ENCODE measurements at places on chromosomes 2 and 18. TPM values are rescaled to one million over a fixed set of nuclear protein-coding genes. Genes with fewer than 3 reads are reported as not detected.

Gene IL1R1
- polyA plus RNA-seq = 10.0 TPM

Gene ALPG
- polyA plus RNA-seq = not detected

Gene ASIC4
- 1.1 TPM for polyA plus RNA-seq

Gene ACVR1
- 27.4 TPM for polyA plus RNA-seq

Gene CYBRD1
- not detected for polyA plus RNA-seq

Gene LIPG
- 4.8 TPM for polyA plus RNA-seq

Gene SNED1
- 6.0 TPM for polyA plus RNA-seq

Gene FABP1
- 0.77 TPM for polyA plus RNA-seq

Gene ITGB6
- 33.9 TPM for polyA plus RNA-seq

Gene ARHGAP25
- 3.2 TPM for polyA plus RNA-seq

Gene IL36RN
- polyA plus RNA-seq = not detected

Gene C2orf76
- 14.3 TPM for polyA plus RNA-seq

Gene PSD4
- 2.7 TPM for polyA plus RNA-seq

Gene MOGAT1
- polyA plus RNA-seq = not detected

Gene PLCD4
- 28.9 TPM for polyA plus RNA-seq

Gene MREG
- polyA plus RNA-seq = 7.2 TPM

Gene NEUROD1
- not detected for polyA plus RNA-seq

Gene SULT1C4
- polyA plus RNA-seq = not detected

Gene SGPP2
- polyA plus RNA-seq = 4.2 TPM

Gene GAL3ST2
- 0.13 TPM for polyA plus RNA-seq

Gene CYTIP
- 4.4 TPM for polyA plus RNA-seq

Gene GNLY
- 1.1 TPM for polyA plus RNA-seq

Gene LYG2
- polyA plus RNA-seq = not detected

Gene ABCG5
- not detected for polyA plus RNA-seq

Gene FSIP2
- 3.0 TPM for polyA plus RNA-seq

Gene EN1
- 4.0 TPM for polyA plus RNA-seq

Gene CIB4
- not detected for polyA plus RNA-seq

Gene NAT8
- 0.36 TPM for polyA plus RNA-seq

Gene TLX2
- 0.08 TPM for polyA plus RNA-seq

Gene SDC1
- polyA plus RNA-seq = 11.1 TPM

Gene TRIB2
- polyA plus RNA-seq = 53.2 TPM

Gene NAGK
- 67.2 TPM for polyA plus RNA-seq

Gene C2orf78
- not detected for polyA plus RNA-seq

Gene HOXD3
- polyA plus RNA-seq = 2.5 TPM

Gene GPC1
- polyA plus RNA-seq = 145 TPM

Gene GKN1
- polyA plus RNA-seq = not detected

Gene MLPH
- 1.0 TPM for polyA plus RNA-seq

Gene SNTG2
- polyA plus RNA-seq = 0.15 TPM

Measured in muscle of arm (tissue), 14 donors.